Activated T-helper 1 cell treated with anti-CD3 and anti-CD28 coated beads, Interleukin-12 subunit alpha, Interleukin-12 subunit beta, Interleukin-2, Interleukin-4 antibody, amounts not matched to agents 30 ng/mL and 10 ng/mL and 1 ng/mL, durations not matched to agents 14 hours and 24 hours and 36 hours (primary cell): ENCODE measurements at places on chromosomes 1 and 21.

DNA sequence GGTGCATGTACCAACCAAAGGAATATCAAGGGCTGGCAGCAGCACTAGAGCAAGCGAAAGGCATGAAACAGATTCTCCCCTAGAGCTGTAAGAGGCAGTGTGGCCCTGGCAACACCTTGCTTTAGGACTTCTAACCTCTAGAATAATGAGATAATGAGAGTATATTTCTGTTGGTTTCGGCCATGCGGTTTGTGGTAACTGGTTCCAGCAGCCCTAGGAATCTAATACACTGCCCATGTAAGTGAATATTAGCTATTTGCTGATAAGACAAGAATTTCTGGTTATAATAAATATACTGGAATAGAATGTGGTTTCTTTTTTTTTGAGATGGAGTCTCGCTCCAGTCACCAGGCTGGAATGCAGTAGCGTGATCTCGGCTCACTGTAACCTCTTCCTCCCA lies 199.4 kb downstream of the GABPA start:
- DNase-seq = no peak

- no peak for DNase-seq
Observed at GRCh38 chr1:80579055-80579454, 1221.7 kb upstream of the ADGRL2 start.

GRCh38 chr1:158095737-158096335 lies 84.9 kb upstream of the CD1D start:
- peak; percentile 7 for DNase-seq

DNA sequence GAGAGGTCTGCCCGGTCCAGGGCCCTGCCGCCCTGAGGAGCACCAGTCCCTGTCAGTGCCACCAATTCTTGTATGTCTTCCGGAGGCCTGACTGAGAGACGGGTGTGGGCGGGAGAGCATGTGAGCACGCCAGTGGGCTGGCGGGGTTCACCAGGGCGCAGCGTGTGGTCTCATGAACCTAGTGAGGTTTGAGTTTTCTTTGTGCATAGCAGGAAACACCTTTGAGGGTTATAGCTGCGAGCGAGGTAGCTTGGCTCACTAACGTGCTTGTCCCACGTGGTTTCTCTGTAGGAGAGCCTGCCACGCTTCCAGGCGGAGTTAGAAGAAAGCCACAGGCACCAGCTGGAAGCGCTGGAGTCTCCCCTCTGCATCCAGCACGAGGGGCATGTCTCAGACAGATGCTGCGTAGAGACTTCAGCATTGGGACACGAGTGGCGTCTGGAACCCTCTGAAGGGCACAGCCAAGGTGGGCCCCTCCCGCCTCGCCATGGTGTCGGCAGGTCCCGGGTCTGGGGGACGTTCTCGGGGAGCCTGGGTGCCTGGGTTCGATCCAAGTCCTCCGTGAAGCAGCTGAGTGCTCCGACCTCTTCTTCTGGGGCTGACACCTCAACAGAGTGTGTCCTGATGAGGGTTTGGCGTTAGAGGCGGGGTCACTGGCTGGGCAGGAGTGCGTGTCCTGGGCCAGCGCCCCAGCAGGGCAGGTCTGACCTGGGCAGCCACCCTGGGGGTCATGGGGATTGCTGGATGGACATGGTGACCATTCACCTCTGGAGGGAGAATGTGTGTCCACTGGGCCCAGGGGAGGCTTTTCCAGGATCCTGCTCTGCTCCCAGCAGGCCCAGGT lies 31.4 kb downstream of the PCNT start:
- no peak for DNase-seq

- DNase-seq = no peak
Observed at GRCh38 chr21:15761507-15762100, 31.8 kb downstream of the USP25 start.
